ENCODE measurements at places on chromosomes 1 and 21.

DNA sequence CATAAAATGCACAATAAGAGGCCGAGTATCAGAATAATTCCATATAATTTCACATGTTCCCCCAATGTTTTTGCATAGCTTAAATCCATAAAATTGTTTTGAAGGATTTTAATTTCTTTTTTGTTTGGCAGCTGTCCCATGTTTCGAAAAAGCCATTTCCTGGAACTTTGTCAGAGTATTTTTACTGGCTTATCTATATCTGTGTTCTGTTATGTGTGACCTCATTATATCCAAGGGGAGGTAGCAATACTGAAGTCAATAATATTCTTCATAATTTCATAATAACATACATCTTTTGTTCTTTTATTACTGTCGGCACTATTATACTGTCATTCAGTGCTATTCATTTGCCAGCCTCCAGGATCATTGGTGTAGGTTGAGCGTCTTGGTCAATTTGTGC lies 9.4 kb upstream of the BACH1 start:
- no peak for DNase-seq

DNA sequence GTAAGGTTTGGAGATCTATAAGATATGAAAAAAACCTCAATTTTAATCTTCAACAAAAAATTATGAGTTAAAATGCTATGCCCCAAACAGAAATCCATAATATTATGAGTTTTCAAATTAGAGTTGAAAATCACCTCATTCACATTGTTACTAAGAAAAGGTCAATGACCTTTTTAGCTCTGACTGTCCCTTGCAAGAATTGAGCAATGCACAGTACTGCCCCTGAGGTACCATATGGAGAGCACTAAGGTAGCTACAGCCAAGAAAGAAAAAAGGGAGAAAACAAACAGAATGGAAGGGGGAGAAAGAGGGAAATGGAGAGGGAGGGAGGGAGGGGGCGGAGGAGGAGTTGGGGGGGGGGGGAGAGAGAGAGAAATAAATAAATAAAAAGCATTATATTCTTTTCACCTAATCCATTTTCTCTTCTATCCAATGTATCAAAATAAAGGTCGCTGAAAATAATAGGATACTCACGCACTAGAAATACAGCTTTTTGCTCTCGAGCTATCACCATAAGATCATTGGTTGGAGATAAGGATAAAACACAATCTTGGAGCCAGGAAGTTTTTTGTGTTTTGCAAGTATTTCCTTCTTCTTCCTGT lies 58.8 kb downstream of the RAB3GAP2 start:
- DNase-seq, result no peak

DNA sequence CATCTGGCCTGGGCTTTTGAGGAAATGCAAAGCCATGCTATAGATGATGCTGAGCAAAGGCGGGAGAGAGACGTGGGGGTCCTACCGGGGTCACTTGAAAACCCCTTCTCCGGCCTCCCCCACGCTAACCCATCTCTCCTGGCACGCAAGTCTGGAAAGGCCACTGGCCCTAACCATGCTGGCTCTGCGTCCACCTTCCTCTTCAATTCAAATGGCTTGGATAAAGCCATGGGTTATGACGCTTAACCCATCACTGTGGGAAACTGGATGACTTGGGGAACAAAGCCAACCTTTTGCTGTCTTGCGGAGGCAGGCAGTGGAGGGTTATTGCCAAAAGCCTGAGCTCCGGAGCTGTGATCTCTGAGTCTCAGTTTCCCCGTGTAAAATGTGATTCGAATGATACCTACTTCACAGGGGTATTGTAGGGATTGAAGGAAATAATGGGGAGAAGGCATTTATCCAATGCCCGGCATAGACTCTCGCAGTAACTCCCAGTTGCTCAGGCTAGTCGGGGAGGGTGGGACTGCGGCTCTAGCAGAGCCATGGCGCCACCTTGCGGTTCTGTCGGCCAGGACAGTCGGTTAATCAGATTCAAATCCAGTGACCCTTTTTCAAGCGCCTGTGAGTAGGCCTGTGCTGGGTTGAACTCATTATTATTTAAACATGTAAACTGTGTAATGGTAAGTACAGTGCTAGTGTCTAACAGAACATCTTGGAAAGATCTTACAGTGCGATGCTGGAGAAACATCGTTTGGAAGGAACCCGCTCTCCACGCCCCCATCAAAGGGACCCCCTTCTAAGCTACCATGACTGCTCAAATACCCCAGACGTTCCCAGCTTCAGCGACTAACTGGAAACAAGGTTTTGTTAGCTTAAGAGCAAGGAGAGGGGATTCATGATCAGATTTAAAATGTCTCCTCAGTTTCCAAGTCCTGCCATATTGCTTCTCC lies 20.3 kb downstream of the NEK2 start:
- DNase-seq, result peak; percentile 41

GRCh38 chr1:24139841-24140425 lies 3.0 kb downstream of the IL22RA1 start:
- DNase-seq, result no peak

DNA sequence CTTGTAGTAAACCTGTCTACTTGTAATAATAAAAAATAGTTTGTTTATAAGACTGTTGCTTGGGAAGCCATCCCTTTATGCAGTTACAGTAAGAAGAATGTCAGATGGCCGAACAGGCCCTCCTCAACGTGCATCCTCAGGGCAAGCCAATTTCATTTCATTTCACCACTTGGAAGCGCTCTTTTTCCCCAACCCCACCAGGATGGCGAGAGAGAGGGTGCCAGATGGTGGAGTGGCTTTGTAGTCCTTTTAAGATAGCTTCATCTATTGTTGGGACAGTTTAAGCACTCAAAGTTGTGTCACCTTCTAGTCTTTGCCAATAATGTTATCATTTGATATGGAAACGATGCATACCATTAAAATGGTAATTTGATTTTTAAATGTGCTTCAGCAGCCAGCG lies 356.3 kb upstream of the CAMK1G start:
- no peak for DNase-seq

DNA sequence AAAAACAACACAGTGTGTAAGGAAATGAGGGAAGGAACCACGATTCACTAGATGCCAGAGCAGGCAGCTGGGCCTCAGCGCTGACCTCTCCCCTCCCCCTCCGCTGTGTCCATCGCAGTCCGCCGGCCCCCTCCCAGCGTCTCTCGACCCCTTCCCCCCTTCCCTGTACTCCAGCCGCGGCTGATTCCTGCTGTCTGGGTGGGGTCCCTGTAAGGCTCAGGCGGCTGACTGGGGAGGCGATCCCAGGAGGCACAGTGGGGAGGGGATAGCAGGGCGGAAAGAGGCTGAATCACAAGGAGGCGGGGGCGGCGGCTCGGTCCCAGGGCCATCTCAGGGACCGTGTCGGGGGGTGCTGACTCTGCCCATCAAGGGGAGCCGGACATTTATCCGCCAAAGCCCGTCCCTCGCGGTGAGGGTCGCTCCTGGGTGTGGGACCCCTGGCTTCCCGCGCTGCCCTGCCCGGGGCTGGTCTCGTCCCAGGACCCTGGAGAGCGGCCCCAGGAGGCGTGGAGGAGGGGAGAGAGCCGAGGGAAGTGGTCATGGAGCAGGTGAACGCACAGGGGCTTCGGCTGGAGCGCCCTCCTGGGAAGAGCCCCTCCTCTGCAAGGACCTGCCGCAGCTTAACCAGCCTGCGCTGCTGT lies 241.9 kb downstream of the PTPRU start:
- DNase-seq, result no peak

DNA sequence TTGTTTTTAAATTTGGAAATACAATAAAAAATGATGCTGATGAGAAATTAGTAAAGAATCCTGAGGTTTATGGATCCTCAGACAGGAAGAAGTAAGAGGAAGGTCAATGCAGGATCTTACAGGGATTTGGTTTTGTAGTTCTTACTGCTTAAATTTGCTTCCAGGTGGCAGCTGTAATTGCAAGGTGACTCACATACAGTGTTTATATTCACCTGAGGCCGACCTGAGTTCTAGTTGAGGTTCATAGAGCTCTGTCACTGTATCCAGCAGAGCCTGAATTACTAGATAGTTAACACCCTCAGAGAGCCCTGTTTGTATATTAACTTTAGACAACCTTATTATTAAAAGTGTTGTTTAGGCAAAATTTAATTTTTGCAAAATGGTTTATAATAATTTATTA lies 1.4 kb upstream of the WDR26 start:
- DNase-seq, result no peak

DNA sequence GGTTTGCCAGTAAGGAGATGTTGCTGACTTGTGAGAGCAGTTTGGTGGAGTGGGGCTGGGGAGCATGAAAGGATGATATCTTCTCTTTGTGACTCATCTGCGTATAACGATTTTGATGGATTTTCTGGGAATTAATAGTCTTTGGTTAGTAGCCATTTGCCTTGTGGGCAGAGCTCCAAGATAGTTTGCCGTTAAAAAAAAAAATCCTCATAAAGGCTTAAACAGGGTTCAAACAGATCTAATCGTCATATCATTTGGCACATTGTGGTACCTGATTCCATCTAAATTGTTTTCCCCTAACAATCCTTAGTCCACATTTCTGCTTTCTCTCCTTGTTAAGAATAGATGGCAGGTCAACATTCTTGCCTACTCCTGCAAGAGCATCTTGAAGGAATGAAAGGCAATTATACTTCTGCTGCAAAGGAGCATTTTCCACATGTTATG lies 168.0 kb downstream of the PPP1R12B start:
- DNase-seq, result no peak

DNA sequence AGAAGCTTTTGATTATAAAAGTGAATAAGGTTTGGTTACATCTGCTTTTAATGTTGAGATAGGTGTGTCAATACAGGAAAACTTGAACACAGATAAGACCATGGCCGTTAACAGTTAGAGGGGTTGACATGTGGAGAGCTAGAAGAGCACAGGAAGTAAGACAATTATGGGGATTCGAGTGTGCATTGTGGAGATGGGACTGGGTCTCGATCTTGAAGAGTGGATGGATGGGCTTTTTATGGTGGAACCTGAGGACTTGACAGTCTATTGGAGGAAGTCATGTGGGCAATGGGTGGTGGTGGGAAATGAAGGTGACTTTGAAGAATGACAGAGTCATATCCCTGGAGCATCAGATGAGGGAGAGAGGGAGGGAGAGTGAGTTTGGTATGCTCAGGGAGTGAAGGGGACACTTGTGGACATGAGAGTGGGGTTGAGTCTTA lies 12.1 kb downstream of the DYRK1A start:
- DNase-seq, result no peak

- no peak for DNase-seq
These were observed 2.2 kb downstream of the SLFNL1 start for GRCh38 chr1:41019353-41019745.

DNA sequence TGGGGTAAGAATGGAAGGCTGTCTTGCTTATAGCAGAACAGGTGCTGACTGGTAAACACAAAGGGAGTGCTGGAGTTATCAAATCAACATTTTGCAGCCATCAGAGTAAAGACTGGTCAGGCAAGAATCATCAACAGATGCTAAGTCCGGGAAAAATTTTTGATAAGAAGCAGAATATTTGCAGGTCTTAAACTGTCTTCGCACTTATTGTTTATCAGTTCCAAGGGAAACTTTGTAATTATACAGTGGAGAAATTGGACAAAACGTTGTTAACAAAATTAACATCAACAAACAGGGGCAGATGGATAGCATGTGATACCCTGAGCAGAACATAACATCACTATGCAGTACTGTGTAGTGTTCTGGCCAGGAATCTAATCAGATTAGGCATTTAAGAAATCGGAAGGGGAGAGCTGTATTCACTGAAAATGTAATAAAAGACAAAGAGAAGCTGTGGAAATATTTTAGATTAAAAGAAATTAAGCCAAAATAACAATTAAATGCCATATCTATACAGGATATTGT lies 127.1 kb downstream of the DAB1 start:
- no peak for DNase-seq

DNA sequence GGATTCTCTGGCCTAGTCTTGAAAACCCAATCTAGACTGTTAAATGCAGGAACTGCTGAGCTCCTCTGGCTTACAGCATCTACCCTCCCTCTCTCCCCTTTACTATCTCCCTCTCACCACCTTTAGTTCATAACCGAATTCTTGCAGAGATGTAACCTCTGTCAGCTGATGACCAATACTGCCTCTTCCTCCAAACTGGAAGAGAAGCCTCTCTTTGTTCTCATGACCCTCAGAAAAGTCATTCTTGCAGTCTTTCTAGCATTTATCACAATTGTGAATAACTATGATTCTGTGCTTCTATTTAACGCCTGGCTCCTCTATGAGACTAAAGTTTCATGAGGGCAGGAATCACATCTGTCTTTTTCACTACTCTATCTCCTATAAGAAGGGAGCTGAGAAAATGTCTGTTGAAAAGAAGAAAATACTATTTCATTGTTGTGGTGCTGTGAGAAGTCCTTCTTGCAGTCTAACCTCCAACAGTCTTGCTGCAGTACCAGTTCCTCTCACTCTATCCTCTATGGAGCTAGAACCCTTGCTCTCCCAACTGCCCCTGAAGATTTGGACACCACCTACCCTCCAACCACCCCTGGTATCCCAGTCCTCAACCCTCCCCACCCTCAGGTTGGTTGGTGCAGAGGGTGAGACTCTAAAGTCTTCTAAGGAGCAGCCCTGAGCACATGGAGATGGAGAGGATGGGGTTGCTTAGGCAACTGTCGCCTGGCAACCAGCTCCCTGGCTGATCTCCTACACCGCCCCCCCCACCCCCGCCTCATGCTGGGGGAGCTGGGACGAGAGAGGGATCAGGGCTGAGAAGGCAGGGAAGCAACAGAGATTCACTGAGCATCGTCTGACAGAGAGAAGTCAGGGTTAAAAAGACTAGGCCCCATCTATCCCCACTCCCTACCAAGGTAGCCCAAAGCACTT lies 13.9 kb downstream of the MEF2D start:
- DNase-seq, result no peak

DNA sequence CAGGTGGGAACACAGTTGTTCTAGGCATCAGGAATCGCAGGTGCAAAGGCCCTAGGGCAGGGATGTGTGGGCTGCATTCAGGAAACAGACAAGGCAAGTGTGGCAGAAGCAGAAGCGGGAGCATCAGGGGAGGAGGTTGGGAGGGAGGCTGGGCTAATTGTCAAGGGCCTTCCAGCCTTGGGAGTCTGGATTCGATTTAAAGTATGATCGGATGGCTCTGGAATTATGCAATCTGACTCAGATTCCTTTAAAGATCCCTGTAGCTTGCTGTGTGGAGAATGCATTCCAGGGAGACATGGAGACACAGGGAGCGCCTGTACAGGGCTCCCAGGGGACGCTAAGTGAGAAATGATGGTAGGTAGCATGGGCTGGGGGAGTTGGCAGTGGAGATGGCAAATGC lies 86.5 kb downstream of the LACTBL1 start:
- DNase-seq, result no peak

DNA sequence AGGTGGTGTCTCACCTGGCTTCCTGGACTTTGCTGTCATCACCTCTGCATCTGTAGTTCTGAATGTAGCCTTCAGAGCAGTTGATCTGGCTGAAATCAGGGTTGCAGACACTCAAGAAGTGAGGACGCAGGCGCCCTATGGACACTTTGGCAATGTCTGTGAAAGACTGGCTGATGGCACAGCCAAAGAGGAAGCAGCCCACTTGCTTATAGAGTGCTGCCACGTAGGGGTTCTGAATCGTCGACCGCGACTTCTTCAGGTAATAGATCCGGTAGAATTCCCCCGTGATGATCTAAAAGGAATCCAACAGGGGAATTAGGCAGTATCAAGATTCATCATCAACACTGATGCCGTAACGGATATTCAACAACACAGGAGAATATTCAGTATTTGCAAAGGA lies 55.1 kb downstream of the PLPP3 start:
- DNase-seq, result no peak

GRCh38 chr1:3216015-3216391 lies 147.0 kb downstream of the PRDM16 start:
- DNase-seq, result no peak

All from GM19239 (cell line).